ENCODE measurements at places on chromosomes 3 and 15. TPM values are rescaled to one million over a fixed set of nuclear protein-coding genes. Genes with fewer than 3 reads are reported as not detected.

CA12 gene
- total RNA-seq = 359 TPM

ISLR2 gene
- 0.10 TPM for total RNA-seq

SAMD7 gene
- not detected for total RNA-seq

UROC1 gene
- total RNA-seq = not detected

Measured in smooth muscle cell of the pulmonary artery (primary cell).